ENCODE measurements at places on chromosomes 4 and X. TPM values are rescaled to one million over a fixed set of nuclear protein-coding genes. Genes with fewer than 3 reads are reported as not detected.
A peak's percentile ranks its signal among the peaks of the same experiment; 100 is the strongest.

TLR3 gene
- 1.8 TPM for total RNA-seq

CT55 gene
- not detected for total RNA-seq

KDR gene
- 104 TPM for total RNA-seq

NOCT gene
- 18.2 TPM for total RNA-seq

PPM1K gene
- total RNA-seq: 20.0 TPM

PRDM8 gene
- total RNA-seq: 1.8 TPM

BGN gene
- total RNA-seq: 14.5 TPM

CTAG2 gene
- not detected for total RNA-seq

MBNL3 gene
- 90.5 TPM for total RNA-seq

AMER1 gene
- total RNA-seq: 6.3 TPM

ERAS gene
- total RNA-seq: not detected

SLC2A9 gene
- total RNA-seq: 2.7 TPM

DNA sequence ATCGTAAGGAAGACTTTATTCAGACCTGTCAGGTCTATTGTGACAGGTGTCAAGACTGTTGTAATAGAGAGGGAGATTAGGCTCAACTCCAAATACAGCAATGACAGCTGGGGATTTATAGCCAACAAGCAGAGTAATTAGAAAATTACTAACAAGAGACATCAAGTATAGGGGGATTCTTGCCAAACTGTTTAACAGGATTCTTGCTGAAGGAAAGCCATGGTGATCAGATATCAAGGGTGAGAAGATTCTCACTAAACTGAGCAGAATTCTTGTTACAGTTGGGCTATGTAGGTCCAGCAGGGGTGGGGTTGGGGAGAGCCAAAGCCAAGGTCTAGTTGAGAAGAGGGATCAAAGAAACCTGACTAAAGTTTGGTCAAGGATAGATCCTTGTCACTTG, 461.0 kb upstream of the GALNT7 start:
- DNase-seq: peak; percentile 9

GRCh38 chr4:23902222-23902804, 12.5 kb upstream of the PPARGC1A start:
- no peak for DNase-seq

GRCh38 chr4:79331126-79331876, 5.4 kb upstream of the NAA11 start:
- peak; percentile 13 for DNase-seq

DNA sequence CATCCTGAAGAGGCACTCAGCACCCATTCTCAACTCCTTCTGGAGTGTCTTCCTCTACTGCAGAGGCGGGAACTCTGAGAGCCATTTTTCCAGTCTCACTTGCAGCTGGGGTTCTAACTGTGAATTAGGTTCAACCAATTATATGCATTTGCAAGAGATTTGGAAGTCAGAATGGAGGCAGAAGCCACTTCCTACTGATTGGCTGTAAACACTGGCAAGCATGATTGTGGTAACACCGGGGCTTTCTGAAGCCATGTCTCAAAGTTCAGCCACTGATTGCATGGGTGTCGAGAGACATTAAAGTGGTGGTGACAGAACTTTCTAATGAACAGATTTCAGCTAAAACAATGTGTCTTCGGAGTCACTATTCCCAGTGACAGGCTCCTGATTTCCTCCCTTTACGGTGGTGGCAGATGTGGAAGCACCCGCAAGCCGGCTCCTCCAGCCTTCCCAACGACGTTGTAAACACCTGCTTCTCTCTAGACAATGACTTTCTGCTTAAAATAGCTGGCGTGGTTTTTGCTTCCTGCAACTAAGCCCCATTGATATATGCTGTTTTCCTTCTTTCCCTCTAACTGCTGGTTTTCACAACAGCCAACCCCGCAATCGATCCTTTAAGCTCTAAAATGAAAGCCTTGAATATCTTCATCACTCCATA, 92.0 kb downstream of the IRF2 start:
- no peak for DNase-seq

GRCh38 chr4:71862315-71862714, 78.4 kb upstream of the GC start:
- DNase-seq: no peak

DNA sequence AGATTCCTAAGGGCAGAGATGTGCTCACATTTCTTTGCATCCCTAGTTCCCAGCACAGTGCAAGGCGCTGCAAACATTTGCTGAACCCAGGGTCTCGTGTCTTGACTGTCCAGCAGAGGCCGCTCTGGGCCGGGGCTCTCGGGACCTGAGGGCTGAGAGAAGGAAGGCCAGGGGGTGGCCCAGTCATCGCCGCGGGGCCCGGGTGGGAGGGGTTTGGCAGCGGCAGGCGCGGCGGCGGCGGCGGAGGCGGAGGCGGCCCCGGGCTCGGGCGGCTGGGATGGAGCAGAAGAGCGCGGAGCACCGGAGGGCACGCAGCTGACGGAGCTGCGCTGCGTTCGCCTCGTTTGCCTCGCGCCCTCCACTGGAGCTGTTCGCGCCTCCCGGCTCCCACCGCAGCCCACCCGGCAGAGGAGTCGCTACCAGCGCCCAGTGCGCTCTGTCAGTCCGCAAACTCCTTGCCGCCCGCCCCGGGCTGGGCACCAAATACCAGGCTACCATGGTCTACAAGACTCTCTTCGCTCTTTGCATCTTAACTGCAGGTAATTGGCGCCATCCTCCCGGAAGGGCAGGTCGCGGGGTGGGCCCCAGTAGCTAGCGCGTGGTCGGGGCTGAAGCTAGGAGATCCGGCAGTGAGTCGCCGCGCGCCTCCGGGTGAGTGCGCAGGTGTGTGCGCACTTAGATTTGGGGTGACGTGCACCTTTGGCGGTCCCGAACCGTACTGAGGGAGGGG, at the start of gene PARM1:
TSS of gene PARM1 (plus strand) at position 285 of the 730 bp plus-strand sequence. CDS start at position 497, 212 bp downstream.
- DNase-seq: peak; percentile 95

DNA sequence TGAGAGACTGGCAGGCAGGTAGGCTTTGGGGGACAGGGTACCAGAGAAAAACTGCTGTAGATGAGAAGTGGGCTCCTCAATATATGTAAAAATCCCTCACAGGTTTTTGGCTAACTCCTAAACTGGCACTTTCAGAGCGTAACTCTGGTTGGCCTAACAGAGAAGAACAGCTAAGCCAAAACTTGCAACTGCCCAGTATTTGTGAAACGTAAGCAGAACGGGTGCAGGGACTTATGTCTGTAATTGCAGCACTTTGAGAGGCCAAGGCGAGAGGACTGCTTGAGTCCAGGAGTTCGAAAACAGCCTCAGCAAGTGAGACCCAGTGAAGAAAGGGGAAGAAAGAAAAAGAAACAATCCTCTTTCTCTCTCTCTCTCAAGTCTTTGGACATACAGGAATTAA, 25.0 kb downstream of the EIF4E start:
- DNase-seq: no peak

GRCh38 chrX:9340598-9341290, 124.1 kb upstream of the TBL1X start:
- DNase-seq: peak; percentile 21

GRCh38 chr4:71259911-71260331, 78.9 kb upstream of the SLC4A4 start:
- DNase-seq: no peak

DNA sequence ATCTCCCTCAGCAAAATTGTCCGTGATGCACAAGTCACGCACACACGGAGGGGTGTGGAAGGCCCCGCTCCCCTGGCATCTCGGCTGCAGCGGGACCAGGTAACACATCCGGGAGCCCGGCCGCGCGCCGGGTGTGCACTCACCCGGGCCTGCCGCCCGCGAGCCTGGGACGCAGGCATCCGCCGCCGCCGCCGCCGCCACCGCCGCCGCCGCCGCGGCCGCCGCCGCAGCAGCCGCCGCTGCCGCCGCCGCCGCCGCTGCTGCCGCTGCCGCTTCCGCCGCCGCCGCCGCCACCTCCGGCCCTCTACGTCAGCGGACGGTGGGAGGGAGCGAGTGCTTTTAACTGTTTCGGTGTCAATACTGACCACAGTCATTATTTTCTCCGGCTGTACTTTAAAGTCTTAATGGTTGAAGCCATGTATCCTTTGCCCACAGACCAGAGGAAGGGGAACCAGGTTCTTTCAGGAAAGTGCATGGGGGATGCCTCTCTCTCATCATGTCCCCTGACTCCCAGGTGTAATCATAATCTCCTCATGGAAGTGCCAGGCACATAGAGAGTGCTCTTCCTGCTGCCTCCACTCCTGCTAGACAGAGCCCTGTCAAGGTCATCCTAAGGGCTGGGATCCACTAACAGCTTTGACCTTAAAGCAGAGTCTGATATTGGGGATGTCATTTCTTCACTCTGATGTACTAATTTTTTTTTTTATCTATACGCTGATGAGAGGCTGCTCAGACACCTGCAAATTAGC, 38.0 kb downstream of the MAGEE2 start:
- peak; percentile 57 for DNase-seq

GRCh38 chr4:71288875-71289274, 49.9 kb upstream of the SLC4A4 start:
- DNase-seq: peak; percentile 31

DNA sequence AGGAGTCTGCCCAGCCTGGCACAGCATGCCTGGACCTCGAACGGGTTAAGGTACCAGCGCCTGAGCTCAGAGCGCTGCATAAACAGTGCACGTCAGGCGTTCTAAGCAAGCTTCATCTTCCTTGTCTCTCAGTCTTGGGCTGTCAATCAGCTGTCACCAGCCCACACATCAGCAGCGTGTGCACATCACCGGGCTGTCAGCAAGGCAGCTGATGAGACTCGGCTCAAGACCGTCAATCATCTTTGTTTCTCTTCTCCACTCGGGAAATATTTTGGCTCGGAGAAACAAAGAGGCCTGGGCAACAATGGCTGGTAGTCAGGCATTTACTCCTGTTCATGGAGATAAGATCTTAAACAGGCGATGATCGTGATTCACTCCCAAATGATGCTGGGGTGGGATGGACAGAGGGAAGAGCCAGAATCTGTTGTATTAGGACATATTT, 141.3 kb downstream of the LDB2 start:
- DNase-seq: no peak

DNA sequence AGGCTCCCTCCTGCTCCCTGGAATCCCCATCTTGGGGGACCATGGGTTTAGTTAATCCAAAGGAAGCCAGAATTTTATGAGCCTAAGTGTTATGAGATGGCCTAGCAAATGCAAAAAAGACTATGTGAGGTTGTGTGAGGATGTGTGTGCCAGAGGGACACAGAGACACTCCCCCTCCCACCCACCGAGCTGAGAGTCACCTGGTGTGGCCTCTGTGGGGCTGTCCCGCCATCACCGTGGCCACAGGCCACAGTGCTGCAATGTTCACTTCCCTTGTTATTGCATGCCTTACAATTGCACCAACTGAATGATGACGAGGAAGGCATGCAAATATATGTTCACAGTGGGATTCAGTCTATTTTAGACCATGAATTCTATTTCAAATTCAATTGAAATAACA, 601 bp upstream of the FGFBP2 start:
- DNase-seq: no peak

DNA sequence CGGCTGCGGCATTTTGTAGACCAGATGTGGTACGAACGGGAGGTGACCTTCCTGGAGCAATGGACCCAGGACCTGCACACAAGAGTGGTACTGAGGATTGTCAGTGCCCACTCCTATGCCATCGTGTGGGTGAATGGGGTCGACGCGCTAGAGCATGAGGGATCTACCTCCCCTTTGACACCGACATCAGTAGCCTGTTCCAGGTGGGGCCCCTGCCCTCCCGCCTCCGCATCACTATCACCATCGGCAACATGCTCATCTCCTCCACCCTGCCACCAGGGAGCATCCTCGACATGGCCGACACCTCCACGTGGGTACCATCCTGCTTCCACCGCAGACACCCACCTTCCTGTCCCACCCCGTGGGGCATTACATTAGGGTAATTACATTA, 46.2 kb downstream of the SMARCA5 start:
- peak; percentile 10 for DNase-seq

GRCh38 chrX:141279476-141279875, 37.2 kb upstream of the SPANXC start:
- DNase-seq: no peak

GRCh38 chr4:70754470-70754869, 32.7 kb downstream of the RUFY3 start:
- no peak for DNase-seq

DNA sequence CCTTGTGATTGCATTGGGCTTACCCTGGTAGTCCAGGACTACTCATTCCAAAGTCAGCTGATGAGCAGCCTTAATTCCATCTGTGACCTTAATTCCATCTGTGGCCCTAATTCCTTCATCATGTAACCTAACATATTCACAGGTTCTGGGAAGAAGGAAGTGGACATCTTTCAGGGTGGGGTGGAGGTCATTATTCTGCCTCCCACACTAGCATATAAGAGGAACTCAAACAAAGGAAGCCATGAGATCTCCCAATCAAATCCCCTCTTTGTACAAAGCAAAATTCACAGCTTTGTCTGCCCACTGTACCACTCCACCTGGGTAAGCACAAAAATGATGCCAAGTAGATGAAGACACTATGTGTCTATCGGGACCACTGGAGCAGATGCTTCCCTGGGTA, 87.3 kb downstream of the SLC2A9 start:
- DNase-seq: no peak

GRCh38 chrX:94524867-94525266, 850.9 kb downstream of the FAM133A start:
- DNase-seq: no peak

DNA sequence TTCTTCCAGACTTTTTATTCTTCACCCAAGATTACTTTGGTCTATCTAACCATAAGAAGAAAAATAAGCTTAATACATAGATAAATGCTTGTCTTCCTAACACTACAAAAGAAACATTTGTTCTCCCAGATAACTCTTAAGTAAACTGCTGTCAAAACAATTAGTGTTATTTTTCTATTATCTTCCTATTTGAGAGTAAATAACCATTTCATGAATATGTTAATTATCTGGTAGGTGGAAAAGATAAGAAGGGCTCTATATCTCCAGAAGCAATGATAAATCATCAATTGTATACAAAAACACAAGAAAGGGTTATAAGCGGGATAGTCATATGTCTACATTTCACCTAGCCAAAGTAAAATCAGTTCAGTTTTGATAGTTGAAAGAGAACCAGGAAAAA, 180.4 kb downstream of the ZIC3 start:
- no peak for DNase-seq

DNA sequence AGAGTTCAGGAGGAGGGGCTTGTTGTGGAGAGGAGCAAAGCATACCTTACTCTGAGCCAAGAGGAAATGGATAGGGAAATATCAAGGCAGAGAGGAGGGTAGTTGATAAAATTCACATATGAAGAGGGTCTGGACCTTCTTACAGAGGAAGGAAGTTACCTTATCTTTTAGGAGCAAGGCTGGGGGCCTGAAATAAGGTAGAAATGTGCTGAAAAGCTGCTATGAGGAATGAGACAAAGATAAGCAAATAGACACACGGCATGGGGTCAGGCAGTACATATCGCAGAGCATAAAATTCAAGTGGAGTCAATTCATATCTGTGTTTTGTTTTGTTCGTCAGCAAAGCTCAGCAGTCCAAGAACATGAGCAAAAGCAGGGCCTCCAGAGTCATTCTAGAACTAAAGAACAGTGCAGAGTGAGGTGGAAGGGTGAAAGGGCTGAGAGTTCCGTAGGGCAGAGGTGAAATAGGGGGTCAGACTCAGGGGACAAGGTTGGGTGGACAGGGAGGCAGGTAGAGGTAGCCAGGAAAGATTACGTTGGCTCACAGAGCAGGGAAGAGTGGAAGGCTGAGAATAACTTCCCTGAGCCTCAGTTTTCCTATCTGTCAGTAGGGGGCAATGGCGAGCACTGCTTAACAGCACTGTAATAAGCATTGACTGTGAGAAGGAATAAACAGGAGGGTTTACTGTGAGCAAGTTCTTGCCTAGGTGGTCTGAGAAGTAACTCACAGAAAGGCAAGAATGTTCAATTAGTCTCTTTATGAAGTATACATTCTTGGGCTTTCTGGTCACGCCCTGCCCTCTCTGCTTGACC, 9.2 kb downstream of the VSIG4 start:
- peak; percentile 30 for DNase-seq

- DNase-seq: peak; percentile 82
Measured at GRCh38 chrX:103464774-103465117, 54.5 kb downstream of the RAB40A start.
